LHCN-M2 (cell line): ENCODE measurements at places on chromosomes 1 and 21. TPM values are rescaled to one million over a fixed set of nuclear protein-coding genes. Genes with fewer than 3 reads are reported as not detected.

- DNase-seq: no peak
Observed at GRCh38 chr1:207820568-207821463, 69.0 kb downstream of the CD46 start.

DNA sequence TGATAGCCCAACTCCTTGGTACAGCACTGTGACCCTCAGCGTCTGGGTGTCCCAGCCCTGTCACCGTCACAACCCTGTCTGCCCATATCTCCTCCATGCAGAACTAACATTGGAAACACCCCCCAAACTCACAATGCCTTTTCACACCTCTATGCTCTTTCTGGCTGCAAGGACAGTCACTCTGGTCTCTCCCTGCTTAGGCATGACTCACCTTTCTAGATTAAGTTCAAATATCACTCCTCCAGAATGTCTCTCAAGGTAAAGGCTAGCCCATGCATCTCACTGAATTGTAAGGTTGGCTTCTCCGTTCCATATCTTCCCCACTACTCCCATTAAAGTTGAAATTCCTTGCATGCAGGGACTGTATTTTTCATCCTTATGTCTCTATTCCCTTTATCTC is 17.0 kb upstream of the CAPN8 start:
- DNase-seq: no peak

GRCh38 chr1:225873281-225873850 is 8.8 kb downstream of the TMEM63A start:
- DNase-seq: no peak

DNA sequence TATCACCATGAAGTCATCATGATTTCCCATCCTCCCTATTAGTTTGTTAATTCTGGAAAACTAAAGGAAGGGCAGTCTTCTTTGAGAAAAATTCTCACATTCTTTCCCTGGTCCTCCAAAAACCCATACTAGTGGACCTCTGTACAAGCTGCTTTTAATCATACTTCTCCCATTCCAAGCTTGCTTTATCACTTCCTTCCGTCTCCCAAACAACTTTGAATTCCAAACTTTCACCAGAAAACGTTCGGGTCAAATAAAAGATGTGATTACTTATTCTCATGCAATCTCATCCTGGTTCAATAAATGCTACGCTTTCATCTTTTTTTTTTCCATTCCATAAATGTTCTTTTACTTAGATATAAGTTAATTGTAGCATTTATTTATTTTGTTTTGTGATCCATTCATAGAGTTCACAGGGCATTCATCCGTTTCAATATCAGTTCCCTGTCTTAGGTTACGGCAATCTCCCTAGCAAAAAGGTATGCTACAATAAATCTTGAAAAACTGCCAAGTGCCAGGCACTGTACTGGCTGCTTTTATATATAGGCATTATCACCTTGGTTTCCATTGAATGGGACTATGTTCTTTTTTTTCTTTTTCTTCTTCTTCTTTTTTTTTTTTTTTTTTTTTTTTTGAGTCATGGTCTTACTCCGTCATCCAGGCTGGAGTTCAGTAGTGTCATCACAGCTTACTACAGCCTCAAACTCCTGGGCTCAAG is 100.2 kb upstream of the GREM2 start:
- DNase-seq: no peak

- DNase-seq: no peak
Observed at GRCh38 chr1:17375651-17376050, 3.7 kb downstream of the PADI6 start.

- DNase-seq: peak; percentile 79
Observed at GRCh38 chr1:89065079-89065868, at the start of gene GBP1. Gene GBP1 (minus strand): TSS chr1:89065208. CDS start chr1:89063234, 1,974 bp downstream.

DNA sequence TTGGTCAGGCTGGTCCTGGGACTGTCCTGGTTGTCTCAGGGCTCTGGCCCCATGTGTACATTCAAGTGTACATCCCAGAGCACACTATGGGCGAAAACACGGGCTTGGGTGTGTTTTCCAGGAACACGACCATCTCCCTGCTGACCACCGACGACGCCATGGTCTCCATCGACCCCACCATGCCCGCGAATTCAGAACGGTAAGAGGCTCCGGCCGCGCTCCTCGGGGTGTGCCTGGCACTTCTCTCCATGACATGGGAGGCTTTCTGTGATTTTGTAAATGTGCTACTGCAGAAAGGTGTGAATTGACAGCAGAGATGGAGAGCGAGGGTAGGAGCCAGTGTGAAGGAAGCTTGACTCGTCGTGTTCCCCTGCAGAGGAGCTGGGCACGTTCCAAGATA is 34.4 kb downstream of the PDE9A start:
- no peak for DNase-seq

DNA sequence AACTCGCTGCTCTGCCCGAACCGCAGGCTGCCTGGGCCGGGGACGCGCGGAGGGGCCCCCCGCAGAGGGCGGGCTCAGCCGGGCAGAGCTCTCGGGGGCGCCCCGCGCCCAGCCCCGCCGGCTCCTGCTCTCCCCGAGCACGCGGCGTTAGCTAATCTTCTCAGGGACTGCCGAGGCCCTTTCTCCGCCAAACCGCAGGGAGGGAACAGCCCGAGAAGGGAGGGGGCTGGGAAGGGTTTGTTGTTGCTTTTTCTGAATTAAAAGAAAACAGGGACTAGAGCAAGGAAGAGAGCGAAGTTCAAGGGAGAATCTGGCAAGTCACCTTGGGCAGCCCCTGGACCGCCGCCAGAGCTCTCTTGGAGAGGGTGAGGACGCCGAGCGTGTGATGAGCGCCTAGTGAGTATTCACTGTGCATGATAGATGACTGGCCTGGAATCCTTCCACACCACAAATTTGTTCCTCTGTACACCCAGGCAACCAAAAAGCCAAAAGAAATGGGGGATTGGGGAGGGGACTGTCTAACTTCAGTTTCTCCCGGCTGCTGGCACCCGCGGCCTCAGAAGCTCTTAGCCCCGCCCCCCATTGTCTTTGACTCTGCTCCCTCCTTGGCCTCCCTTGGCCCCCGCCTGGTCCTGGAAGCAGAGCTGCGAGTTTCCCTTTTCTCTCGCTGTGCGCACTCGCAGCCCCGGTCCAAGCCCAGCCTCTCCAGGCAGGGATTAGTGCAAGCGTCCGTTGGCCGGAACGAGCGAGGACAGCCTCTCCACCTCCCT is 19.7 kb upstream of the LMX1A start:
- peak; percentile 57 for DNase-seq

DNA sequence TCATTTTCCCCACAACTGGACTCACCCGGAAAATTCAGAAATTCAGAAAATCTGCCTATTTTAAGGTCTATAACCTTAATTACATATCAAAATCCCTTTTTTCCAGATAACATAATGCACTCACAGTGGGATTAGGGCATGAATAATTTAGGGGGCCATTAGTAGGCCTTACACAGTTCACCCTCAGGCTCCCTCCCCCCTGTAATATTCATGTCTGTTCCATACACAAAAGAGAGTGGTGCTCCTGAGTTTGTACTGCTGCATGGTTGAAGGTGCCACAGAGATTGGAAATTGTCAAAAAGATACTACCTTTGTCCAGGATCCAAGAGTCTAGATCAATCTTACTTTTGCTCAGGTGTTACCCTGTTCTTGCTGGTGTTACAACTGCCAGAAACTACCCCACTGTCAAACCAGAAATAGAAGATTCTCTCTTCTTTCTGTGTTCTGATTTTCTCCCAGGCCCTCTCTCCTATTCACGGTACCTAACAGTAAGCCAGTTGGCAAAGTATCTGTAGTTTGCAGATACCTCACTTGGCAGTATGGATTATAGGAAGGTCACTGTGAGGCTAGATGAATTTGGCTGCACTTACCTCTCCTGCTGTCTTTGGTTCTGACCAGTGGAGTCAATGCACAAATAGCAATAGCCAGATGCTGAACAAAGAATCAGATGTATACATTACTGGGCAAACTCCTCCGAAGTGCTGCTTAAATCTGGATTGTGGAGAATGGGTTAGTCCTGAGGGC is 53.2 kb downstream of the C1orf198 start:
- DNase-seq: no peak

- no peak for DNase-seq
Observed at GRCh38 chr21:46424621-46425020, 34.1 kb upstream of the DIP2A start.

DNA sequence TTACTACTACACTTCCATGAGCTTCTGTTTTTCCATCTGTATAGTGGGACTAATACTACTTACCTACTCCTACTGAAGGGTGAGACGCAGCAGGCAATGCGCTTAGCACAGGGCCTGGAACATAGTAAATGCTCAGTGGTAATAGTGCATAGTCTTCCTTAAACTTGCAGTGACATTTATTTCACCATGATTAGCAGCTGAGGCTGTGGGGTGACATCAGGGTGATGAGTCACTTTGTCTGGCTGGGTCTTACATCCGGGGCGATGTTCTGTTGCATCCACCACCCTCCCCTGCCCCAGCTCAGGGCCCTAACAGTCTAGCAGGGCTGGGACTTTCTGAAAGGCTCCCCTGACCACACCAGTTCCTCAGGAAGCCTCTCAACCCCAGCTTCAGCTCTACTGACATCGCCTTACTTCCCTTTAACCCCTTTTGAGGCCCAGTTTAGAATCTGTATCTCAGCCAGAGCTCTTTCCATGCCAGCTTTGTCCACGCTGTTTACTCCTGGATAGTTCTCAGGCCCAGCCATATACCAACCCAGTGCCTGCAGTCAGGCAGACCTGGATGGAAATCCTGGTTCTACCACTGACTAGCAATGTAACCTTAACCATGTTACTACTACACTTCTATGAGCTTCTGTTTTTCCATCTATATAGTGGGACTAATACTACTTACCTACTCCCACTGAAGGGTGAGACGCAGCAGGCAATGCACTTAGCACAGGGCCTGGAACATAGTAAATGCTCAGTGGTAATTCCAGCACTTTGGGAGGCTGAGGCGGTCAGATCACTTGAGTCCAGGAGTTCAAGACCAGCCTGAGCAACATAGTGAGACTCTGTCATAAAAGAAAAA is 66.3 kb downstream of the CD58 start:
- DNase-seq: peak; percentile 82

- no peak for DNase-seq
Observed at GRCh38 chr1:193539731-193540459, 353.5 kb upstream of the B3GALT2 start.

GRCh38 chr1:211975152-211975941 is 60.0 kb downstream of the INTS7 start:
- DNase-seq: no peak

GRCh38 chr1:42936309-42937078 is 22.2 kb downstream of the SLC2A1 start:
- peak; percentile 66 for DNase-seq

DNA sequence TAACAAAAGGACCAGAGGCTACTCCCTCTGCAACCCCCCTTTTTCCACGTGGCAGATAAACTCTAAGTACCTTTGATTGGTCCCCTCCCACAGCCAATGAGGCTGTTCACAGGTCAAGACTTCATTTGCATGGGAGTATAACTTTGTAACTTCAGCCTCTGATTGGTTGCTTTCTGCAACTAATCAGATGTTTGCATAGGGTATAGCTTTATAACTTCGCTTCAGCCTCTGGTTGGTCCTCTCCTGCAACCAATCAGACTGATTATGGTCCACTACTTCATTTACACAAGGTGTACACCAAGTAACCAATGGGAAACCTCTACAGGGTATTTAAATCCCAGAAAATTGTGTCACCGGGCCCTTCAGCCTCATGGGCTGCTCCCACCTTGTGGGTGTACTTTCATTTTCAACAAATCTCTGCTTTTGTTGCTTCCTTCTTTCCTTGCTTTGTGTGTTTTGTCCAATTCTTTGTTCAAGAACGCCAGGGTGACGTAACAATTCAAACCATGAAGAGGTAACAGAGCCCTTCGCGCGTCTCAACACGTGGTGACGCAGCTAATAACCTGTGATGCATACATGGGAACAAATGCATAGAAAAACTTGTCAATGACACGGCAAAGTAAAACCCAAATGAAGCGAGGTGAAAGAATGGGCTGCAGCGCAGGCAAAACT is 47.2 kb downstream of the VPS26C start:
- DNase-seq: peak; percentile 38

DNA sequence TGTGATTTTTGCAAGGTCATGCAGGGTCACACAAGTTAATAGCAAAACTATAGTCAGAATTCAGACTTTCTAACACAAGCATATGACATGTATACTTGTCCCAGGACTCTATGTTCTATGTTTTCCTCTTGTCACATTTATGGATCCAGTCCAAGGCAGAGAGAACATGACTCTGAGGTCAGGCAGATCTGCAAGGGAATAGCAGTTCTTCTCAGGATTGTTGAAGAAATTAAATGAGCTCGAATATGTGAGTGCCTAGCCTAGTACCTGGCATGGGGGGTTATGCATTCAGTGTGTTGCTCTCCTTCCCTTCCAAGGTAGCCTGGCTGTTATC is 9.5 kb upstream of the RPTN start:
- peak; percentile 54 for DNase-seq

GRCh38 chr1:29342351-29342750 is 106.0 kb downstream of the PTPRU start:
- no peak for DNase-seq

Gene FCRL2
- total RNA-seq: not detected in 2 replicates

Gene TRNP1
- 22.4 and 27.0 TPM in 2 replicates for total RNA-seq

Gene PGLYRP3
- total RNA-seq: not detected in 2 replicates

Gene RGS4
- 173 and 174 TPM in 2 replicates for total RNA-seq

Gene RXFP4
- not detected in 2 replicates for total RNA-seq

Gene SV2A
- total RNA-seq: 18.1 and 23.5 TPM in 2 replicates
